Karpas-422 (cell line): ENCODE measurements at places on chromosomes 11 and 22. TPM values are rescaled to one million over a fixed set of nuclear protein-coding genes. Genes with fewer than 3 reads are reported as not detected.
A peak's percentile ranks its signal among the peaks of the same experiment; 100 is the strongest.

GLYAT gene
- total RNA-seq: not detected in 2 replicates

- DNase-seq: no peak
These were observed 839.4 kb downstream of the OPCML start for GRCh38 chr11:132692891-132693290.

SNX15 gene
- total RNA-seq: 14.2 and 17.6 TPM in 2 replicates

MAJIN gene
- total RNA-seq: not detected in 2 replicates

GRCh38 chr11:69499918-69500284 is 18.4 kb downstream of the LINC01488 start:
- DNase-seq: no peak

GRCh38 chr22:37400719-37401118 is 26.6 kb downstream of the ELFN2 start:
- no peak for DNase-seq

FAT3 gene
- total RNA-seq: not detected in 2 replicates

DNA sequence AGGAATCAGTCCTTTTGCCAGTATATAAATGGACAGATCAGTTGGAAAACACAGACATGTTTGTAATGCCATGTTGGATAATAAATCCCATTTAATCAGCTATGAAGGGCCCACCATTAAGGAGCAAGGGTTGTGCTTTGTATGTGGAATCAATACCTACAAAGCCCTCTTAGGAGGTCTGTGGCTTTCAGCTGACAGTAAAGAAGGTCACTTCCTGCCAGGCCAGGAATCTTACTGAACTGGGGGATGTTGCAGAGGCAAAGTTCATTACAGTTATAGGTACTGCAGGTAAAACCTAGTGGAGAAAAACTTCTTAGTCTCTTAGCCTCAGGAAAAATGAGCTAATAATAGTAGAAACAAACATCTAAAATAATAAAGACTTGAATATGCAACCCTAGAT is 129.5 kb downstream of the FAM76B start:
- no peak for DNase-seq

GRCh38 chr11:116986521-116987105 is 111.6 kb downstream of the SIK3 start:
- no peak for DNase-seq

IFITM10 gene
- total RNA-seq: not detected in 2 replicates

- DNase-seq: no peak
These were observed 1.1 kb upstream of the APOA1 start for GRCh38 chr11:116838321-116839084.

GRM5 gene
- not detected in 2 replicates for total RNA-seq

PVALB gene
- not detected in 2 replicates for total RNA-seq

TMEM45B gene
- total RNA-seq: not detected in 2 replicates

GRCh38 chr22:27028093-27028492 is 370.7 kb downstream of the MIAT start:
- no peak for DNase-seq

DNA sequence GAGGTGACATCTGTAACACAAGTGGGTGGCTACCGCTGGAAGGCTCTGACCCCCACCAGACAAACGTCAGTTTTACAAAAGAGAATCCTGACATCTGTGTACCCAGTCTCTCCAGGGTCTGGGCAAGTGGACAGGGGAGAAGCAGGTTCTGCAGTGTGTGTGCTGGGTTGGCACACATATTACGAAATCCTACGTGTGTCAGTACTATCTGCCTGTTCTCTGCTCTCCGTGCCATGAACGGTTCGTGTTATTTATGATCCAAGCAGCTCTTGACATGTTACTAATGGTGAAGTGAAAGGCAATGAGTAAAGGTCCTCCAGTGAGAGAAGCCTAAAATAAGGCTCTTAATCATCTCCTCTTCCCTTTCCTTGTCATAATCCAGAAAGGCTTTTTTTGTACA is 201.5 kb upstream of the MTMR2 start:
- DNase-seq: no peak

- DNase-seq: no peak
These were observed 46.3 kb upstream of the MPEG1 start for GRCh38 chr11:59259047-59259446.

GLB1L2 gene
- not detected in 2 replicates for total RNA-seq

DNA sequence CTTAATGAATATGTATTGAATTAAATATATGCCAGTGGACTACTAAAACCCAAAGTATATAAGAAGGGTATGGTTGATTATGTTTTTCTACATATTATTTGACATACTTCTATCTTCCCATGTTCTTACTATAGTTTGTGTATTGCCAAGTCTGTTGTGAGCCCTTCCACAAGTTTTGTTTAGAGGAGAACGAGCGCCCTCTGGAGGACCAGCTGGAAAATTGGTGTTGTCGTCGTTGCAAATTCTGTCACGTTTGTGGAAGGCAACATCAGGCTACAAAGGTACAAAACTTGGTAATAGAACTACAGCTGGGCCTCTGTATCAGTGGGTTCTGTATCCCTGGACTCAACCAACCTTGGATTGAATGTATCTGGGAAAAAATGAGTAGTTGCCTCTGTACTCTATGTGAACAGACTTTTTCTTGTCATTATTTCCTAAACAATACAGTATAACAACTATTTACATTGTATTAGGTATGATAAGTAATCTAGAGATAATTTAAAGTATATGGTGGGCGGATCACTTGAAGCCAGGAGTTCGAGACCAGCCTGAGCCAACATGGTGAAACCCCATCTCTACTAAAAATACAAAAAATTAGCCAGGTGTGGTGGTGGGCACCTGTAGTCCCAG is 38.7 kb upstream of the TTC36 start:
- DNase-seq: peak; percentile 80

- DNase-seq: no peak
These were observed 72.9 kb downstream of the GAB2 start for GRCh38 chr11:78344676-78345075.
